ENCODE measurements at places on chromosomes 3 and 15.
A peak's percentile ranks its signal among the peaks of the same experiment; 100 is the strongest.

- no peak for DNase-seq
These were observed 38.9 kb downstream of the IL17RD start for GRCh38 chr3:57126244-57126643.

DNA sequence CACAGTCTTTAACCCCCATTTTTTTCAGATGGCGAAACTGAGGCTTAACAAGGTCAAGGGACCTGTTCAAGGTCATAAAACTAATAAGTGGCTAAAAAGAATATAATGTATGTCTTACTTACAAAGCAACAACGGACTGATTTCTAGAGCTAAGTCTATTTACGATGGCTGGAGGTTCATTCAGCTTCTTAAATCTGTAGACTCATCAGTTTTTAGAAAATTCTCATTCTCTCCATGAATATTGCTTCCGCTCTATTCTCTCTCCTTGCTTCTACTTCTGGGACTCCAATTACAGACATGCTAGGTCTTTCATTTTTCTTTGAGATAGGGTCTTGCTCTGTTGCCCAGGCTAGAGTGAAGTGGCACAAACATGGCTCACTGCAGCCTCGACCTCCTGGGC lies 68.9 kb downstream of the WHAMM start:
- no peak for DNase-seq

DNA sequence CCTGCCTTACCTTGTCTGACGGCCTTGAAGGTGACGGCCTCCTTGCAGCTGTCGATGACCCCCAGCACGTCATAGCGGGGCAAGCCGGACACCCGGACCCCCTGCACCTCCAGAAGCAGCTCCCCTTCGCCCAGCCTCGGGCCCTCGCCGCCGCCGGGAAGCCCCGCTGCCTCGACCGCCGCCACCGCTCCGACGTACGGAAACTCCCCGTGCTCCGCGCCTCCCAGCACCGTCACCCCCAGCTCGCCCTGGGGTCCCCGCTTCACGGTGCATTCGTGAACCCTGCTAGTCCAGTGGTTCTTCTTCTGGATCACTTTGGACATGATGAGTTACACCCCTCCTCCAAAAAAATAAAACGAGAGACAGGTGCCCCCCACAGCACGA lies 740 bp downstream of the MAGI1 start:
- DNase-seq = no peak

GRCh38 chr15:46732060-46732459 lies 985.2 kb upstream of the SEMA6D start:
- DNase-seq = no peak

DNA sequence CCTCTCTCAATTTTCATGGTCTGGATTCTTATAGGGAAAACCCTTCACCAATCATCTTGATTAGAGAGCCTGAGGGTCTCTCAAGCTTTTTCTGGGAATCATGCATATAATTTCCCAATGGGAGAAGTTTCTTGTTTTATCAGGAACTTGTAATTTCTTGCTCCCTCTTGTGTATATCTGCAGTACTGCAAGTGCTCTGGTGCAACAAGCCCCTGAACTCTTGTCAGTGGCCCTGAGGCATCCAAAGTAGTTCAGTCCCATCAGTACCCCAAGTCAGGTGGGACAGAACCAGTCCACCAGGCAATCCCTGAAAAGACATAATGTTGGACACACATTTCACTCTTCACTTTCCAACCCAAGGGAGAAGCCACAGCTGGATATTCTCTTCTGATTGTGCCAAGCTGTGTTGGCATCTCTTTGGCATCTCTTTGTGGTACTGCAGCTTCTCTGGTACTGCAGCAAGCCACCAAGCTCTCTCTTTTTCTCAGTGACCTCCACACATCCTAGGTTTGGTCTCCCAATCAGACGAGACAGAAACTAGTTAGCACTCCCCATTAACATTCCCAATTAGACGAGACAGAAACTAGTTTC lies 214.5 kb downstream of the ZIC4 start:
- DNase-seq = peak; percentile 72

DNA sequence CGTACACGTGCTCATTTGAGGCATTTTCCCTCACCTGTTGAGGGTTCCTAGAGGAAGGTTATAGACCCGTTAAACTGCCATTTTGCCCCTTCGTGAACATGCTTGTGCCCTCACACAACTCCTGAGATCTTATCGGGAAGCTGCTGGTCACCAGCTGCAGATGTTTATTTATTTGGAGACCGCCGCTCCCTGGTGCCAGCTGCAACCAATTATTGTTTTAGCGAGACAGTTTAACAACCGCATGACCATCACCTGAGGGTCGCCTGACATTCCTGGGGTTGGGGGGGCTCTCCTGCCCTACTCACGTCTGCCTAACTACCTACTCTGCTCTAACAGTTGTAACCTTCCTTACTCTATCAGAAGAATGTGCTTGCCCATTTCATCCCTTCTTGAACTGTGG lies 292.5 kb downstream of the MCTP2 start:
- DNase-seq = no peak

- peak; percentile 64 for DNase-seq
These were observed 281.9 kb upstream of the ICE2 start for GRCh38 chr15:60760646-60761504.

GRCh38 chr15:70722266-70723121 lies 40.9 kb downstream of the UACA start:
- peak; percentile 54 for DNase-seq

GRCh38 chr15:90075420-90076289 lies 26.6 kb downstream of the IDH2 start:
- no peak for DNase-seq

DNA sequence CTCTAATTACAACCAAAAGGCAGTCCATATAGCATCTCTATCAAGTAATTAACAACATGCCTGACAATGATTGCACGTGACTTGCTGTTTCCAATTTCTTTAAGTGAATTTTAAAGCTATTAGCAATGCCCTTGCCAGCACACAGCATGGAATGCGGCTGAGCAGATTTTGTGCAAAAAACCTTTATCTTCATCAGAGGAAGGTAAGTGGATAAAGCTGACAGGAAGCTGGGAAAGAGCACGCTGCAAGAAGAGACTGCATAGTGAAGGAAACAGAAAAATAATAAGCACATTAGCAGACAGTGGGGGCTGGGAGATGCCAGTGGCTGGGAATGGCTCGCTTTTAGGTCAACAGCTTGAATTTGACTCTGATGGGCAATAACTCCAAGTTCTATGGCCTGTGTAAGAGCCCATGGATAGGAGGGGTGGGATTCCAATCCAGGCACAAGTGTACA lies 138.8 kb downstream of the PDZRN3 start:
- DNase-seq = peak; percentile 55

DNA sequence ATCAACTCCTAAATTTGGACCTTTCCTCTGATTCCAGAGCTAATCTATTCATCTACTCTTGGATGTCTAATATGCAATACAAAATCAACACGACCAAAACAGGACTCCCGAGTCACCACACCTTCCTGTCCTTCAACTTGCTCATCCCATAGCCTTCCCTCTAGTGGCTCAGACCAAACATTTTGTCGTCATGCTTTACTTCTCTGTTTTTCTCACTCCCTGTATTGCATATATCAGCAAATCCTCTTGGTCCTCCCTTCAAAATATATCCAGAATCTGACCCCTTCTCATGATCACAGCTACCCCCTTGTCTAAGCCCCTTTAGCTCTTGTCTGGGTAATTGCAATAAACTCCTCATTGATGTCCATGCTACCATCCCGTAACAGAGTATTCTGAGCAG lies 30.5 kb upstream of the DCP1A start:
- no peak for DNase-seq

- no peak for DNase-seq
These were observed 15.0 kb upstream of the IL20RB start for GRCh38 chr3:136942803-136943202.

- DNase-seq = no peak
These were observed 230.7 kb upstream of the TPRG1 start for GRCh38 chr3:188941103-188941502.

DNA sequence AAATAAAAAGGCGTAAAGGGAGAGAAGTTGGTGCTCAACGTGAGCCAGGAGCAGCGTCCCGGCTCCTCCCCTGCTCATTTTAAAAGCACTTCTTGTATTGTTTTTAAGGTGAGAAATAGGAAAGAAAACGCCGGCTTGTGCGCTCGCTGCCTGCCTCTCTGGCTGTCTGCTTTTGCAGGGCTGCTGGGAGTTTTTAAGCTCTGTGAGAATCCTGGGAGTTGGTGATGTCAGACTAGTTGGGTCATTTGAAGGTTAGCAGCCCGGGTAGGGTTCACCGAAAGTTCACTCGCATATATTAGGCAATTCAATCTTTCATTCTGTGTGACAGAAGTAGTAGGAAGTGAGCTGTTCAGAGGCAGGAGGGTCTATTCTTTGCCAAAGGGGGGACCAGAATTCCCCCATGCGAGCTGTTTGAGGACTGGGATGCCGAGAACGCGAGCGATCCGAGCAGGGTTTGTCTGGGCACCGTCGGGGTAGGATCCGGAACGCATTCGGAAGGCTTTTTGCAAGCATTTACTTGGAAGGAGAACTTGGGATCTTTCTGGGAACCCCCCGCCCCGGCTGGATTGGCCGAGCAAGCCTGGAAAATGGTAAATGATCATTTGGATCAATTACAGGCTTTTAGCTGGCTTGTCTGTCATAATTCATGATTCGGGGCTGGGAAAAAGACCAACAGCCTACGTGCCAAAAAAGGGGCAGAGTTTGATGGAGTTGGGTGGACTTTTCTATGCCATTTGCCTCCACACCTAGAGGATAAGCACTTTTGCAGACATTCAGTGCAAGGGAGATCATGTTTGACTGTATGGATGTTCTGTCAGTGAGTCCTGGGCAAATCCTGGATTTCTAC lies at the start of gene RARB:
Gene RARB, plus strand, starts transcription at position 322 of the 847 bp plus-strand sequence. Its CDS starts 469 bp downstream, at position 791.
- DNase-seq = peak; percentile 95

GRCh38 chr3:39548282-39548681 lies 80.8 kb downstream of the MOBP start:
- no peak for DNase-seq

GRCh38 chr15:89494941-89495637 lies 1.3 kb downstream of the RHCG start:
- DNase-seq = no peak

DNA sequence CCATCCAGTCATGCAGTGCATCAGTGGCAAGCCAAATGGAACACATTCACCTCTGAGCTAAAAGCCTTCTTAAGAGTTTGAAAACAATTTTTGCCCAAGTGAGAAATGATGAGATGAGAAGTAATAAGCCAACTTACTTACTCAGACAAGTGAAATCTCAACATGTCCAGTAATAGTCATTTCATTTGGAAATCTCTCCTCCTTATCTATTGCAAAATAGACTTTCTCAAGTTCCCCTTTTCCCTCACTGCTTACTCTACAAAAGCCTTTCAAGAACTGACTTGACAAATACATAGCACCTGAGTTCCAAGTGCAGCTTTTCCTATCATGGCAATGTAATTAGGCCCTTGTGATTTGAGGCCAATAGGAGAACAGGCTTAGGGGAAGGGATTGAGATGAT lies 282.3 kb downstream of the SLC9A9 start:
- no peak for DNase-seq

GRCh38 chr3:178002113-178002512 lies 534.1 kb upstream of the KCNMB2 start:
- DNase-seq = no peak

GRCh38 chr3:24493746-24494617 lies 668 bp downstream of the THRB start:
- DNase-seq = no peak

DNA sequence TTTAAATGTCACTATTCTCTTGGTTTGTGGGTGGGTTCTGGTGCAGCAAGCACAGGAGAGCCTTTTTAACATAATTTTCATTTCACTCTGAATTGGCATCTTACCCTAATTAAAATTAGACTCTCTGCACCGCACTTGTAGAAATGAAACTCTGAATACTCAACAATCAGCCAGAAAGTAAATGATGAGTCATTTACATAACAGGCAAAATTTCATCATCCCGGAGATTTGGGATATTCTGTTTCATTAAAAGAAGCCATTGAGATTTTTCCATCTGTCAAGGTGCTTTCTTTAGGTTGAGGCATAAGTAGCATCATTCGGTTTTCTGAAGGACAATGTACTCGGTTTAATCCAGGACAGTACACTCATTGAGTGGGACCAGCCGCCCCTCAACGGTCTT lies 111.0 kb downstream of the RFTN1 start:
- DNase-seq = peak; percentile 61

- DNase-seq = peak; percentile 77
These were observed 32.5 kb downstream of the RFTN1 start for GRCh38 chr3:16480861-16481545.

GRCh38 chr15:74339371-74339770 lies 28.1 kb downstream of the CYP11A1 start:
- no peak for DNase-seq

GRCh38 chr3:38131621-38132369 lies 5.1 kb downstream of the ACAA1 start:
- DNase-seq = peak; percentile 16

DNA sequence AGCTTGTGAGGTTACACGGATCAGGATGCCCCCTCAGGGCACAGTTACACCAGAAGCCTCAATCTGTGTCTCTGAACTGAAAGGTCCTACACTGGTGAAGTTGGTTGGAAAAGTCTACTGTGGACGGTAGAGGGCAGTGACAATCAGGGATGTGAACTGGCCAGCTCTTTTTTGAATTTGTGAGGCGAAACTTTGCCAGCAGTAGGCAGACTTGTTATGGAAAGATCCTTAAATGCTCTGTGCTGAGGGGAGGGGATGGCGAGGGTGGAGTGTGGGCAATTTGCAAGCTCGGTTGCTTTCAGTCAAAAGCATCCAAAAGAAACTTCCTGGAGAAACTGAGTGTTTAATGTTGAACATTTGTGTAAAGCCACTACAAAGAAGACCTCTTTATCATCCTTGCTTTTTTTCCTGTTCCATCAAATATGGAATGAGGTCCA lies 127.4 kb upstream of the ABHD17C start:
- peak; percentile 81 for DNase-seq

GRCh38 chr3:2880218-2880756 lies 229.9 kb downstream of the IL5RA start:
- DNase-seq = no peak

DNA sequence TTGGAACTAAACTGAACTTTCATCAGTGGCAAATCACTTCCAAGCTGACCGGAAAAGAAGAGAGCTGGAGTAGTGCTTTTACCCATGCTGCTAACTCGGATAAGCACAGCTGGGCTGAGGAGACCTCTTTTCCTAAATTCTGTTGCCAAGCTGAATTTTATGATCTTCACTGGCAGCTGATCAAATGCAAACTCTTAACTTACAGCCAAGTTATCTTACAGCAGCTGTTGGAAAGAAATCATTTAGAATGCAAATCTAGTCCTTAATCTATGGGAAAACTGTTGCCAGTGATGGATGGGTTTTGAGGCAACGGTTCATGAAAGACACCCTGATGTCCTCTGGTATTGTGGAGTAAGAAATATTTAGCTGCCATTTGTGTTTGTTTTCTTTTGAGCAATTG lies 216.5 kb downstream of the ZNF385D start:
- DNase-seq = no peak

GRCh38 chr3:23867838-23868237 lies 49.0 kb downstream of the NKIRAS1 start:
- DNase-seq = peak; percentile 23

- peak; percentile 54 for DNase-seq
These were observed 53.0 kb upstream of the CORO2B start for GRCh38 chr15:68525815-68526214.

- no peak for DNase-seq
These were observed 1.9 kb upstream of the MITF start for GRCh38 chr3:69737392-69737791.

DNA sequence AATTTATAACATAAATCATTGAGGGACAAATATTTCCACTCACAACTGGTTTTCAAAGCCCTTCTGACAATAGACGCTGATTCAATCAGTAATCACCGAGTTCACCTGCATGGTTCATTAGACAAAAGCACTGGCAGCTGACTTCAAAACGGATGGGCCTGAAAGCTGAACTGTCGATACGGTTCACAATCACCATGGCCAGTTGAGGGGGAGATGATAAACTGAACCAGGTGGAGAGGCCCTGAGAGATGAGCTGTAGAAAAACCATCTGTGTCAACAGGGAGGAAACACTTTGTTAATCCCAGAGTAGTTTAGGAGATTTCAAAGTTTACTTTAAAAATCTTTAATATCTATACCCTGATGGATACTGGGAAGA lies 75.0 kb downstream of the PEX5L start:
- DNase-seq = no peak
